Stimulated activated CD8-positive, alpha-beta memory T cell treated with anti-CD3 and anti-CD28 coated beads, Interleukin-15, amount 100 ng/mL, for 4 hours (primary cell): ENCODE measurements at places on chromosomes 5 and 9.

DNA sequence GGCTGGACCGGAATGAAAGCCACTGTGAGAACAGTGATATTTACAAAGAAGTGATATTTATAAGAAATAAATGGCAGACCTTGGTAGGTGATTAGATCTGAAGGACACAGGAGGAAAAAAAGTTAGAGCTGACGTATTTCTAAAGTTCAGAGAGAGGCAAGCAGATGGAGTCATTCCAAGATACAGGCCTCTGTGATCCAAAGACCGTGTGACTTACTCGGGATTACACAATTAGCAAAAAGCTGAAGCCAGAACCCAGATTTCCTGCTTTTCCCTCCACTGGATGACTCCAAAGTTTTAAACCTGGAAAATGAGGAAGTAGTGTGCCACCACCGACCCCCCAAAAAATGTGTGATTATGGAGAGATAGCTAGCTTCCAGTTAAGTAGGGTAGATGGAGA, 3.1 kb upstream of the DOCK8 start:
- DNase-seq, result no peak

- DNase-seq, result no peak
Measured at GRCh38 chr5:112018846-112019245, 261.9 kb upstream of the NREP start.

DNA sequence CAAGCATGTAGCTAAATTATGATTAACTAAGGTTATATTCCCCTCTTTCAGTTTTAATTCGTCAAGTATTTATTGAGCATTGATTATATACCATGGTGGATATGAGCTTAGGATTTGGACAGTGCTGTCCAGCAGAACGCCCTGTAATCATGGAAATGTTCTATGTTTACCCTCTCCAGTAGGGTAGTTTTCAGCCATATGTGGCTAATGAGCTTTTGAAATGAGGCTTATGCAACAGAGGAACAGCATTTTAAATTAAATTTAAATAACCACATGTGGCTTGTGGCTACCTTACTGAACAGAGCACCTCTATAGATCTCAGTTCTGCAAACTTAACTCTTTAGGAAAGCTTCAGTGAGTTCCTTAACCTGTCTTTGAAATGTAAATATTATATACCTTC, 59.1 kb downstream of the JMY start:
- no peak for DNase-seq

DNA sequence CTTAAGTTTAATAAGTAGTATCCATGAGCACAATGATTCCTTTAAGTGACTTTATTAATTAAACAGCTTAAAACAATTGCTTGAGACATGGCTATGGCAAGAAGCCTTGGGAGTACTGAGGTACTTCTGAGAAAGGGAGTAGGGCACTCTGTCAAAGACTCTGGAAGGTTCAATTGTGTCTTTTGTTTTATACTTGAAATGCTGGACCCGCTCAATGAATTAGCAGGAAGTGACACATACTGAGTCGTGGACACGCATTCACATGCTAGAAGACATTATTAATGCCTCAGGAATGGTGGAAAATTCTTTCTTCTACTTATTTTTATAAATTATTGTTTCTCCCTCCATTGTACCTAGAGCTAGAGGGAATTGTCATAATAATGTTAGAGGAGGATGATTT, 347.3 kb upstream of the ZNF608 start:
- no peak for DNase-seq

- no peak for DNase-seq
Measured at GRCh38 chr5:52705720-52706119, 82.0 kb upstream of the ITGA1 start.

DNA sequence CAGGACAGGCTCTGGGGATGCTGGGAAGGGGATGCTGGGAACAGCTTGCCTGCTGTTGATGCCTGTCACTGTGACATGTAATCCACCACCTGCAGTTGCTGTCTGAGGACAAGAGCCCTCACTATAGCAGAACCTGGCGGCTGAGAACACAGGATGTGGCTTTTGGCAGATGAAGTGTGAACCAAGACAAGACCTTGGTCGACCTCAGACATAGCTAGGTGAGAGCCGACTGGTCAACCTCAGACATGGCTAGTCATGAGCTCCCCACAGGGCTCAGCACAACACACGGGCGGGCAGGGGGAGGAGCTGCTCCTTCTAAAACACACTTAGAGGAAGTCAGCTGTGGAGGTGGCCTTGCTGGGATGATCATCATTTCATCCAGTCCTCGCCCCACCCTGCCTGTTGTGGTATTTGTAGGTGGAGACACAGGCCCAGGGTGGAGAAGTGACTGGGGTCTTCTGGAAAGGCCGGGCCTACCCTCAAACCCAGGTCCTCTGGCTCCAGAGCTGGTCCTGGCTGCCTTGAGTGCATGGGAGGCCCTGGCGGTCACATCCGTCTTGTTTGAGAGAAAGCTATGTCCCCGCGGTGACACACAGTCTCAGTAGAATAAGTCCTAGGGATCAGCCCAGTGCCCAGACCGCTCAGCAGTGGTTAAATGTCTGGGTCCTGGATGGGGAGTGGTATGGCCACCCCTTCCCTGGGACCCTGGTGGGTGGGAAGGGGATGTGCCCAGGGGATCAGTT, 6.1 kb downstream of the SUSD3 start:
- DNase-seq, result peak; percentile 77

GRCh38 chr9:27453860-27454553, 70.1 kb upstream of the IFNK start:
- DNase-seq, result no peak

- no peak for DNase-seq
Measured at GRCh38 chr9:118088090-118088489, 383.9 kb downstream of the TLR4 start.

GRCh38 chr9:122883125-122883524, 22.0 kb downstream of the RC3H2 start:
- DNase-seq, result no peak

- no peak for DNase-seq
Measured at GRCh38 chr9:20563917-20564316, 58.4 kb downstream of the MLLT3 start.

DNA sequence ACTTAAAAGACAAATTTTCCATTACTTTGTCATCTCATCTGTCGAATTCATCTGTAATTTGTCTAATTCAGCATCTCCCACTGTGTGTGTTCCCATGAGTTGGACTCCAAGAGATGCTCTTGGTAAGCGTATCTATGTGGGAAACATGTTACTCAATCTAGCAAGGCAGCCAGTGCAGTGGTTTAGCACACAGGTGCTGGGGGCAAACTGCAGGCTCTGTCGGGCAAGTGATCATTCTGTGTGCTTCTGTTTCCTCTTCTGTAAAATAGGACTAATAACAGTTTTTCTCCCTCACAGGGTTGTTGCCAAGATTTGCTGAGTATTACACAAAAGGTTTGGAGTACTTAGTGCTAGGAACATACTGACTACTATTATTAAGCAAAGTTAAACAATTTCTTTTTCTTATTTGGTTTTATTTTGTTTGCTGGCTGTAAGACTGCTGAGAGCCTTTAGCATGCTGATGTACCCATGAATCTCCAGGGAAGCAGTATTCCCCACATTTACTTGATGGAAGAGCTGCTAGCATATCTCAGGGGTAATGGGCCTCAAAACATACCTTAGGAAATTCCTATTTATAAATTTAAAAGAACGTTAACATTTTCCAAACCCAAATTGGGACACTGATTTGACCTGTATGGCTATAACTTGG, 709 bp upstream of the GAPT start:
- no peak for DNase-seq

DNA sequence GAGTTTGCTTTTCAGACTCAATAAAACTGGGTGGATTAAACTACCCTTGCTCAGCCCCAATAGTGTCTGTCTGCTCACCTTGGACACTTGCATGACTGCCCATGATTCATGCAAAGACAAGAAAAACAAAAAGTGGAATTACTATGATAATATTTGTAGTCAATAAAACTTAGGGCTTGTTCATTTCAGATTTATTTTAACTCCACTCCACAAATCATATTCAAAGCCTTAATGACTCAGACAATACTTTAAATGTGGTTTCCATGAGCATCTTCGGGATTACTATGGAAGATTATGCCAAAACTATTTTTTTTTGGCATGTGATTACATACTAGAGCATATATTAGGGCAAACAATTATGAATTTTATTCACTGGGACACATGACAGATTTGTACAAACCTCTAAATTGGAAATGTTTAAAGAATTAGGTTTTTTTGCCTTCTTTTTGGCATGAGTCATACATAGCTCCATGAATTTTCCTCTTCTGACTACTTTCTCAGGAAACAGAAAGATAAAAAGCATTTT, 468.9 kb downstream of the ACTL7B start:
- DNase-seq, result no peak

DNA sequence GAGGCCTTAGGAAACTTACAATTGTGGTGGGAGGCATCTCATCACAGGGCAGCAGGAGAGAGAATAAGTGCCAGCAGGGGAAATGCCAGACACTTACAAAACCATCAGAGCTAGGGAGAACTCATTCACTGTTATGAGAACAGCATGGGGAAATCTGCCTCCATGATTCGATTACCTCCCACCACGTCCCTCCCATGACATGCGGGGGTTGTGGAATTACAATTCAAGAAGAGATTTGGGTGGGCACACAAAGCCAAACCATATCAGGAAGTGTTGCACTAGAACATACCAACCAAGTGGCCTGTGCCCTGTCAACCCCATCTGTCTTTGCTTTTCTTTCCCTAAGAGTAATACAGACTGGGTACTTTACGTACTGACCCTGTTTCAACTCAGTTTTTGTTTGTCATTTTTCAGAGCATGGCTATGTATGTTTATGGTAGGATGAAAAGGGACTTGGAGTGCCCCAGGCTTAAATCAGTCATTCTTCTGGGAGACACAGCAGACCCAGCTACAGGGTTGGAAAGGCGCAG, 58.3 kb upstream of the TGFBR1 start:
- DNase-seq, result no peak

- DNase-seq, result no peak
Measured at GRCh38 chr5:14019768-14020290, 75.3 kb upstream of the DNAH5 start.

DNA sequence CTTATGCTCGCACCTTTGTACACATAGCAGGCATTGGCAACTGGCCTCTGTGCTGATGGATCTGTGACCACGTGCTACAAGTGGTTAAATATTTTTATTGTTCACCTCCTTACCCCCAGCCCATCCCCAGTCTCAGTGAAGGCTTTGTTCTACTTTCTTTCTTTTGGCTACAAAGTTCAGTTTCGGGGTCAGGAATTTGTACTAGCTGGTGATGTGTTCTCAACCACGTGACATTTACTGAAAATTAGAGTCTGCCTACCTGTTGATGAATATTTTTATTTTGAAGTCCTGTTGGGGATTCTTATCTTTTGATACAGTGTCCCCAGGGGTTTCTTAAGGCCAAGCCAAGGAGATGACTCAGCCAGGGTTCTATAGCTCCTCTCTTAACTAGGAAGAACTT, 47.8 kb downstream of the C9orf57 start:
- DNase-seq, result no peak

- DNase-seq, result no peak
Measured at GRCh38 chr5:150479416-150479815, 28.5 kb upstream of the NDST1 start.

GRCh38 chr5:142108432-142109330, at the start of gene NDFIP1:
Gene NDFIP1 (plus strand): TSS chr5:142108779. CDS start chr5:142108975, 196 bp downstream.
- DNase-seq, result peak; percentile 69

- DNase-seq, result no peak
Measured at GRCh38 chr9:97562542-97562941, 61.1 kb downstream of the TMOD1 start.

DNA sequence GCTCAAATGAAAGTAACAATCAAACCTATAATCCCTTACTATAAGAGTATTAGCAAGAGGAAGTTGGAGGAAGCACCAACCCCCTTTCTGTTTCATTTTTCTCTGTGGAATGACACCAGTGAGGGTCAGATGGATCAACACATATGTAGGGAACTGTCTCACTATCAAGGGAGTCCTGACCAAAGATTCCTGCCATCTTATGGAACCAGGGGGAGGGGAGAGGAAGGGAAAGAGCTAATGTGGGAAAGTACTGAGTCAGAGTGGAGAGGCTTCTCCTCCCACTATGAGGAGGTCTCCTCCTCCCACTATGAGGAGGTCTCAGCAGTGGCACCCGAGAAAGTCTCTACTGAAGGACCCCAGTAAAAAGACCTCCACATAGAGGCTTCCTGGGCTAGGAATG, 73.3 kb upstream of the PCSK1 start:
- no peak for DNase-seq

- no peak for DNase-seq
Measured at GRCh38 chr5:154059039-154059430, 20.3 kb downstream of the MFAP3 start.

DNA sequence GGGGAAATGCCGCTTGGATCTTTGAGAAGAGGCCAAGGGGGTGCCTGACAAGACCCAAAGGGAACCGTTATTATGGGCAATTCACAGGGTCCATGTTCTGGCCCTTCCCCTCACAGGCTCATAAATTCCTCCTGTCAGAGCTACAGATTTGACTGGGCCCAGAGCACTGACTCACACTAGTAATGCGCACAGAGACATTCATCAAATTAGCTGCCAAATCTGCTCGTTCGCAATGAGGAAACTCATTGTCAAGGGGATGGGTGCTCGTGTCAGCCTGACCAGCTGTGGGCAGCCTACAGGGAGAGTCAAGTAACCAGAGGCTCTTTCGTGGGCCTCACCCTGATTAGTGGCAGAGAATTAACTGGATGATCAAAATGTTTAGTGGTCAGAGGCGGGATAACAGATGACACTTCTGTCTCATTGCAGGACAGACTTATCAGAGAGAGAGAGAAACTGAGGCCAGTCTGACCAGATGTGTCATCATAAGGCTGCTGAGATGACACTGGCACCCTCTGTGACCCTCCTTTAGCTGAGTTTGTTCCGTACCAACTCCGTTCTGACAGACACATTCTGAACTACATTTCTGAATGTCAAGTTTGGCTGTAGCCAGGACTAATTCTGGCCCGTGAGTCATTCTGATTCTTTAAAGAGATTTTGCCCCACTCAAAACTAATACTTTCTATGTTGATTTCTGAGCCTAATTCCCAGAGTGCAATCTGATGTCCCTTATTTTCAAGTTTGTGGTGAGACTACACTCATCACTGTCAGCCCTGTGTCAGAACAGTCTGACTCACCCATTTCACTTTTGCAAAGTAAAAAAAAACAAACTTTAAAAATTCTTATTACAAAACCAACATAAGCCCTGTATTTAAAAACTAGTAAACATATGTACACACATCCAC, 377.1 kb downstream of the ACTL7B start:
- DNase-seq, result no peak

DNA sequence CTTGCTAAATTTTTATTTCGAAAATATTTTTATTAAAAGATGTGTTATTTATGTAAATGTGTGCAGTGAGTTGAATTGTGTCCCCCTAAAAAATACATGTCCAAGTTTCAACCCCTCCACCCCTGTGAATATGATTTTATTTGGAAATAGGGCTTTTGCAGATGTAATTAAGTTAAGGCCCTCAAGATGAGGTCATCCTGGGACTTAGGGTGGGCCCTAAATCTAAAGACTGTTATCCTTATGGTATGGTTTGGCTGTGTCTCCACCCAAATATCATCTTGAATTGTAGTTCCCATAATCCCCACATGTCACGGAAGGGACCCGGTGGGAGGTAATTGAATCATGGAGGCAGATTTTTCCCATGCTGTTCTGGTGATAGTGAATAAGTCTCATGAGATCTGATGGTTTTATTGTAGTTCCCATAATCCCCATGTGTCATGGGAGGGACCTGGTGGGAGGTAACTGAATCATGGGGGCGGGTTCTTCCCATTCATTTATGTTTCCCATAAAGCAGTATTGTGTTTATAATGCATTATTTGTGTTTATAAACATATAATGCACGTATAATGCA, 1.5 kb upstream of the TMED7 start:
- DNase-seq, result no peak

GRCh38 chr5:24232929-24233498, 411.8 kb downstream of the CDH10 start:
- no peak for DNase-seq
